Femur (tissue), 1 donor: ENCODE measurements at places on chromosomes 7 and 10.
A peak's percentile ranks its signal among the peaks of the same experiment; 100 is the strongest.

GRCh38 chr10:132908621-132909295 lies 33.6 kb downstream of the CFAP46 start:
- no peak for DNase-seq

DNA sequence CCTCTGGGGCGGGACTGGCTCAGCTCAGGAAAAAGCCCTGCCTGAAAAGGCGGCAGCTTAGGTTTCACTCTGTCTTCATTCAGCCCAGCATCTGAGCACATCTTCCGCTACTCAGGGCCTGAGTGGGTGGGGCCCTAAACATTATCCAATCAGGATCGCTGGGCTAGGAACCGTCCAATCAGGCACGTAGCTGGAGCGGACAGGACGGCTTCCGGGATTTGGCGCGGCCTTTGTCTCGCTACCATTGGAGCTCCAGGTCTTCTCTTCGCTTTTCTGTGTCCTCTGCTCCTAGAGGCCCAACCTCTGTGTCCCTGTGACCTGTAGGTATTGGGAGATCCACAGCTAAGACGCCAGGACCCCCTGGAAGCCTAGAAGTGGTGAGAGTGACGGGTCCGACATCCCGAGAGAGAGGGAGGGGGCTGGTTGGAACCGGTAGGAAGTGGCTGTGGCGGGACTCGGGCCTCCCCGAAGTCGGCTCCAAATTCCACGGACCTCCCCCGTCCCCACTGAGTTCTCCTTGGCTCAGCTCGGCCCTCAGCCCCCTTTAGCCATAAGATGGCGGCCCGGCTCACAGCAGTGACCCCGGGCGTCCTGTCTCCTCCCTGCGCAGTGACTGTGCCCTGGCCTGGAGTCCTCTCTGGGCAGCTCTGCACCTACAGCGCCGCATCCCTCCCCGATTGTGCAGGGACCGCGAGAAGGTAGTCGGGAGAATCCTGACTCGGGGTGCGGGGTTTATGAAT lies 99.1 kb downstream of the ZNF680 start:
- peak; percentile 61 for DNase-seq

GRCh38 chr10:18278181-18278580 lies 138.0 kb downstream of the CACNB2 start:
- no peak for DNase-seq

- peak; percentile 17 for DNase-seq
Observed at GRCh38 chr7:67692425-67692824, 695.8 kb downstream of the TYW1 start.

DNA sequence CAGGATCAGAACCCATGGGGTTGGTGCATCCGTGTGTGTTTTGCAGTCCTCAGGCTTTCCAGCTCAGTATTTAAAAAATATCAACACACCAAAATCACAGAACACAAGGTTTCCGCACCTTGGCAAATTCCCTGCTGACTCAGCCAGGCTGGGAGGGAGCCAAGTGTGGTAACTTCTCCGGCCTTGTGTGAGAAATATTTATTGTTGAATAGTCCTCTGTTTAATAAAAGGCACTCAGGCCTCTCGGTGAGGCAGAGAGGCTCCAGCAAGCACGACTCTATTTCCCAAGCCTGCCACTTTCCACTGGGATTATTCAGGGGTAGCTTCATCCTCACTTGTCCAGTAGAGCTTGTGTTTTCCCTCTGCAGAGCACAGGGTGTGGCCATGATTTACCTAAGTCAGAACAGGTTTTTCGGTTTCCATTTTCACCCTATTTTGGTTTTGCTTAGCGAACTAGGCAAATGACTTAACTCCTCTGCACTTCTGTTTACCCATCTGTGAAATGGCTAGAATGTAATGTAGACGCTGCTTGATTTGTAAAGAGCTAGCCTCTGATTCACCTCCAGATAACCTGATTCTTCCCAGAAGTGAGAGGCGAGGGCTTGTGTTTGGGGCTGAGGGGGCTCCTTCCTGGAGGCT lies 13.0 kb upstream of the CHST15 start:
- no peak for DNase-seq

DNA sequence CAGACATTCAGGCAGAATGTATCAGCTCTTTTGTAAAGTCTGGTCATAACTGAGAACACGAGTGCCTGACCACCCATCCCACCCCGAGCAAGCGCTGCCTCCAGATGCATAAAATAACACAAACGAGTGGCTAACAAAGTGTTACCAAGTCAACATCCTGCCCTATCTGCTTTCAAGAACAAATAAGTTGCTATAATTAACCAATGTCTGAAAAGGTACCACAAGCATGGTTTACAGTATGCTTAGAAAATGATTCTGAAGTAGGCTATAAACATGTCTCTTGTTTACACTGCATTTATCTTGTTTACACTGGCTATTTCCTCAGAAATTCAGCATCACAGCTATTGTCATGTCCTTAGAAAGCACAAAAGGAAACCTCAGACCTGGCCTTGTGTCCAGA lies 49.5 kb downstream of the PIK3AP1 start:
- DNase-seq: no peak

DNA sequence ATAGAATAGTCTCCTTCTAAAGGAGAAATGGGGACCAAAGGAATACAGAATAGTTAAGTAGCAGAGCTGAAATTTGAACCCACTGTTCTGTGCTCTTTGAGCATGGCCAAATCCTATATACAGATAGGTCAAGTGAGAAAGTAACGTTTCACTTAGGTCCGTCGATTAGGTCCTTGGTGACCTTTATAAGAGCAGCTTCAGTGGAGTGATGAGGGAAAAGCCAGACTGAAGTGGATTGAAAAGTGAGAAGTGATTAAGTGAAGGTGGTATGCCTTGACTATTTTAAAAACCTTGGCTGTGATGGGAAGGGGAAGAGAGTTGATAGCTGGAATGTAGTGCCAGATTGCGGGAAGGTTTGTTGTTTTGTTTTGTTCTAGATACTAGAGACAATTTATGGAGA lies 10.6 kb upstream of the LSMEM1 start:
- no peak for DNase-seq
